Pancreas (tissue), 10 donors: ENCODE measurements at places on chromosomes 5 and 9. TPM values are rescaled to one million over a fixed set of nuclear protein-coding genes. Genes with fewer than 3 reads are reported as not detected.

- DNase-seq = no peak
These were observed 68.2 kb downstream of the KCNT1 start for GRCh38 chr9:135770203-135770535.

DNA sequence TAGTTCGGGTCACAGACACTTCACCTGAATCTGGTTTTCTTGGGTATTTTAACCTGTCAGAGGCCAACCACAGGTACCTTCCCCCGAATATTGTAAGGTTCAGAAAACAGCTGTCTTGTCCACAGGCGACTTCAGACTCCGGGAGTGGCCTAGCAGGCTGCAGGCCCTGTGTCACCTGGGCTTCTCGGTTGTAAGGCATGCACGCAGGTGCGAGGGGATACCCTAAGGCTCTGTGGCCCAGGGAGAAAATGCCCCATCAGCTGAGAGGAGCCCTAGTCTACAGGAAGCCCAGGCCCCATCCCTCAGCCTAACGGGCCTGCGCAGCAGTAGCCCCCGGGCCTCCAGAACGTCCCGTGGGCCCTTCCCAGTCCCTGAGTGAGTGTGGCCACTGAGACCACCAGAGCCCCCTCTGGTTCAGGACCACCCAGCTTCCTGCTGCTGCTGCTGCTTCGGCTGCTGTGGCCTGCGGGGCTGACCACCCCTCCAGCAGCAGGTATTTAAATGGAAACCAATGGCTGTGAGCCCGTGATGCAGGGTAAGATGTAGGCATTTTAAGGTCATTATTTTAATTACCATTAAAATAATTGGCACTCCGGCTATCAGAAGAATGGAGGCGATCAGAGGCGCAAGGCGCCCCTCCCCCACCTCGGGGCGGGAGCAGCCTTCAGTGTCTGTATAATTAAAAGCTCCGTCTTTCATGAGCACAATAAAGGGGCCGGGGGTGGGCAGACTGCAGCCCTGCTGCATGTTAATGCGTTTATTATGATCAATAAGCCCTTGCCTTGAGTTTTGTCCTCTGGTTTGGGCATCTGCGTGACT, 65.4 kb downstream of the PSMB7 start:
- DNase-seq = no peak

The CEP120 gene
- 7.1 TPM for polyA plus RNA-seq

- no peak for DNase-seq
These were observed 242.5 kb downstream of the MLLT3 start for GRCh38 chr9:20379804-20380225.

The FOXD1 gene
- not detected for polyA plus RNA-seq

- no peak for DNase-seq
These were observed 20.4 kb upstream of the RFK start for GRCh38 chr9:76414661-76415060.

- peak; percentile 90 for DNase-seq
These were observed 10.1 kb upstream of the NRARP start for GRCh38 chr9:137311986-137312851.

DNA sequence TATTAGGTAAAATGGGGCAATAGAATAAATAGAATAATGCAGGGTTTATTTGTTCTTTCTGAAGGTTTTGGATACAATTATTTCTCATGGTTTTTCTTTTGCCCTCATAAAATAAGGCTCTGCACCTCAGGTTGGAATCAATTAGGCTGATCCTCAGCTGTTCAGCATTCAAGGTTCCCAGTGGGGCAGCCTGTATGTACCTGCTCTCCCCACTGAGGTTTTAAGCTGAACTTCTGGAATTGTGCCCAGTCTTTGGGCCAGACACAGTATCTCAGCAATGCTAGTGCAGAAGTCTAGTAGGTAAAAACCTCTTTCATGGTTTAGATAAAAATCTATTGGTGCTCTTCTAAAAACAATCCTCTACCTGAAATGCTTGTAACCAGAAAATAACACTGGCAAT, 98.0 kb downstream of the EDIL3 start:
- DNase-seq = no peak

DNA sequence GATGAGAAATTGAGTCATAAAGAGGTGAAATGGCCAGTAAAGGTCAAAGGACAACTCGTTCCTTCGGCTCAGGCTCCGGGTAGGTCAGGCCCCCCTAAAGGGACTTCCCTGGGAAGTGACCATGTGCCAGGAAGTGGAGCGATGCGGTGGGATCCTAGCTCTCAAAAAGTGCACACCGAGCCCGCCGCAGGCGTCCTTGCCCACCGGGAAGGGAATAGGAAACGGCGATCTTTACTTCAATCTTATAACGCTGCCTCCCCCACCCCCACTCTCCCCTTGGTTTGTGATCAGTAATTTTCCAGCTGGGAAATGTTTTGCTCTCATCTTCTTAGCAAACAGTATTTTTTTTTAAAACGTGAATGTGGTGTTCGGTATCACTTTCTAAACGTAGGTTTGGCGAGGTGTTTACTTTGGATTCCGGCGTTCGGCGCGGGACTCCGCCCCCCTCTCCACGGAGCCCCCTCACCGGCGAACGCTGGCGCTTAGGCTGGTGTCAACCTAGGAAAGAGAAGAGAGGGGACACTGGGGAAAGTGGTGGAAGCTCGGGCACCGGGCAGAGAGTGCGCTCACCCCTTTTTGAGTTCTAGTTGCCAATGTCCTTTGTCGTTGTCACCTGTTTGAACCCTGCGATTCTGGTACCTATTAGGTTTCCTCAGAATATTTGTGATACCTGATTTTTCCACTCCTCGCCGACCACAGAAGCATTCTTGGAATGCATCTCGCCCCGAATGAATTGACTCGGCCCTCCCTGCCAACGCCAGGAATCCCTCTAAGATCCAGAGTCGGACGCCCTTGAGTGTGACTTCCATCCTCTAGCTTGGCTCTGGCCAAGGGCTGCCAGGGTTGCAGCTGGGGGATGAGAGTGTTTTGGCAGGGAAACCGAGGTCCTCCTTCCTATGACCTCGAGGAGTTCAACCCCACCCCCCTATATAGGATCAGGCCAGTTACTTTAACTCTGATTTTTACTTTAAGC, 1.8 kb upstream of the KLF4 start:
- DNase-seq = peak; percentile 18

The CDO1 gene
- 6.7 TPM for polyA plus RNA-seq

- peak; percentile 78 for DNase-seq
These were observed 76.9 kb upstream of the NEURL1B start for GRCh38 chr5:172564188-172564587.

DNA sequence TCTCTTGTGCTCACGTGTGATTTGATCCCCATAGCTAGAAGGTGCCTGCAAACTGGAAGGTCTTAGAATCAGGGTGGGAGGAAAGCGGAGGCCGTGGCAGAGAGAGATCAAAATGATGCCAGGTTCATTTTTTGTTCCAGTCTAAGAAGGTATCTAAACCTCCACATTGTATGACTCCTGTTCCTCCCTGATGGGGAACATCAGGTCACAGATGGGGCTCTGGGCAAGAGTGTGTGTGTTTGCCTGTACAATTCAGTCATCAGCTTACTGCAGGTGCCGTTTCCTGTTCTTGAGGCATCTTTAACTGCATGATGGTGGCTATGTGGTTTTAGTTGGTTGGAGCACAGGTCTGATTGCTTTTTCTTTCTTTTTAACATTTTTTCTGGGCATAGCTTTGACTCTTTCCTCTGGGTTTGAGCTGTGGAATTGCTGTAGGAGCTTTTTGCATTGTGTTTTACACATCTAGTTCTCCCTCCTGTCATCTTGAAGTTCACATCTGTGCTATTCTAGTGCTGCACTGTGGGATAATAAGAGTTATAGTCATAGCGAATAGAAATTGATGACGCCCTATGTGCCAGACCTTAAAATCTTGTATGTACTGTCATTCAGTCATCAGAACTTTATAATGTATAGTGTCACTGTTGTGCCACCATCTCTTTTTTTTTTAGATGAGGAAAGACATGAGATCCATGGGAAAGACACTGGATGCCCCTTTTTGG, 30.8 kb downstream of the ARHGAP26 start:
- DNase-seq = no peak

- DNase-seq = no peak
These were observed 1.4 kb upstream of the IRX4 start for GRCh38 chr5:1883925-1884677.

DNA sequence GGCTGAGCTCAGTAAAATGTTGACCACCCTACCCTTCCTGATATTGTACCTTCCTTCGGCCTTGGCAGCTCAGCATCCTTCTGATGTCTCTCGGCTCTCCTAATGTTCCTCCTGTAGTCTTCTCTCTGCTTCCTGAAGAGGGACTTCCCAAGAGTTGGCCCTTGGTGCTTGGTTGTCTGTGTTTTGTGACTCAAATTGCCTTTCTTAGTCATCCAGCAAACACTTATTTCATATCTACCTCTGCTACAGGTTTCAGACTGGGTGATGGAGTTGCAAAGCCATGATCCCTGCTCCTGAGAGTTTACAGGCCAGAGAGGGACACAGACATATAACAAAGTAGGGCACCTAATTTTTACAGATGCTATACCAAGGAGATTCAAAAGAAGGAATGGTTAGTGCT, 70.1 kb downstream of the SV2C start:
- DNase-seq = no peak

- no peak for DNase-seq
These were observed 491.8 kb upstream of the COX7C start for GRCh38 chr5:86125731-86126601.

GRCh38 chr9:97806721-97807120, 46.3 kb upstream of the FOXE1 start:
- no peak for DNase-seq

GRCh38 chr5:177171961-177172360, 38.4 kb downstream of the NSD1 start:
- DNase-seq = no peak

- DNase-seq = no peak
These were observed 46.8 kb upstream of the DHFR start for GRCh38 chr5:80701597-80701996.

The ADAMTS19 gene
- 0.02 TPM for polyA plus RNA-seq

- DNase-seq = no peak
These were observed 100.4 kb downstream of the LURAP1L start for GRCh38 chr9:12875191-12875590.

The CEMIP2 gene
- polyA plus RNA-seq = 14.3 TPM

- no peak for DNase-seq
These were observed 1330.4 kb upstream of the WWC1 start for GRCh38 chr5:166961028-166961427.

DNA sequence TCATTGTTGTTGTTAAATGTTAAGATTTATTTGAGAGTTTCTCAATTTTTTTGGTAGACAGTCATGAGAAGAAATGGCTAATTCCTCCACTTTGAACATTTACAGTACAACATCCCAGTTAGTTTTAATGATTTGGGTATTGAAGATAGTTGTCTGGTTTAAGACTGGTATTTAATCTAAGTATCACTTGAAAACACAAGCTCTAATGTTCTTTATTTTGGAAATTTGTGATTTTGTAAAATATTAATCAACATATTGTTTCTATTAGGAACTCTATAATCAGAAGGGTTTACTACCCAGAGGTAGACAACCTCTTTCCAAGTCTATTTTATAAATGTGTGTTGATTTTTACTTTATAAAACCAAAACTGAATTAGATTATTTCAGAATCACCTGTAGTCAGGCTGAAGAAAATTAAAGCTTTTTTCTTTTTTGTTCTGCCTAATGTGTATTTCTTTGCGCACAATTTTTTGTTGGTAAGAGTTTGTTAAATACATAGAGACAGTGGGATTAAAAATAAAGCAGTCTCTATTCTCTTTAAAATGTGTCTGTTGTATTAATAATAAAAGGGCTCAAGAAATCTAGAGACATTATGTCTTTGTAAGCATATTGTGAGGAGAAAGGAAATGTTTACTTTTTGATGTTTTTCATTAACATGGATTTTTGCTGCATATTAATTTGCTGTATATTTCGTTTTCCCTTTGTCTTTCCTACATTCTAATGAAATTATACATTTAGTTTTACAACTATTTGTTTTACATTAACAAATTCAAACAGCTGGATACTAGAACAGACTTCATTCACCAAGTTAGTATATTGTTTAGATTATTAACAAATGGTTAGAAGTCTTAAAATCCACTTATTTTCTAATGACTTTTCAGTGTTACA, 3.9 kb upstream of the PURA start:
- no peak for DNase-seq

The DELE1 gene
- 38.2 TPM for polyA plus RNA-seq

- DNase-seq = no peak
These were observed 37.6 kb upstream of the EIF4EBP3 start for GRCh38 chr5:140509898-140510297.

The PCDHB3 gene
- polyA plus RNA-seq = 0.42 TPM

DNA sequence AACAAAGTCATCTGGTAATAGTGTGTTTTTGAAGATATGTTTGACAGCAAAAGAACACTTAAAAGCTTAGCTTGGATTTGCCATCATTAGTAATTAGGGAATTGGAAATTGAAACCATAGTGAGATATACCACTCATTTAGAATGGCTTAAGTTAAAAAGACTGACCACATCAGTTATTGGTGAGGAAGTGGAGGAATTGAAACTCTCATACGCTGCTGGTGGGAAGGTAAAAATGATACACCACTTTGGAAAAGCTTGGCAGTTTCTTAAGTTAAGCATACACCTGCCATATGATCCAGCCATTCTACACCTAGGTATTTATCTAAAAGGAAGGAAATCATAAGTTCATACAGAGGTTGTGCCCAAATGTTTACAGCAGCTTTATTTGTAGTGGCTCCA, 213.2 kb downstream of the TRIO start:
- DNase-seq = no peak
